Stimulated activated CD4-positive, alpha-beta T cell treated with anti-CD3 and anti-CD28 coated beads, Interleukin-12 subunit alpha, Interleukin-12 subunit beta, amount 100 ng/mL, for 48 hours (primary cell): ENCODE measurements at places on chromosomes 12 and 14.

DNA sequence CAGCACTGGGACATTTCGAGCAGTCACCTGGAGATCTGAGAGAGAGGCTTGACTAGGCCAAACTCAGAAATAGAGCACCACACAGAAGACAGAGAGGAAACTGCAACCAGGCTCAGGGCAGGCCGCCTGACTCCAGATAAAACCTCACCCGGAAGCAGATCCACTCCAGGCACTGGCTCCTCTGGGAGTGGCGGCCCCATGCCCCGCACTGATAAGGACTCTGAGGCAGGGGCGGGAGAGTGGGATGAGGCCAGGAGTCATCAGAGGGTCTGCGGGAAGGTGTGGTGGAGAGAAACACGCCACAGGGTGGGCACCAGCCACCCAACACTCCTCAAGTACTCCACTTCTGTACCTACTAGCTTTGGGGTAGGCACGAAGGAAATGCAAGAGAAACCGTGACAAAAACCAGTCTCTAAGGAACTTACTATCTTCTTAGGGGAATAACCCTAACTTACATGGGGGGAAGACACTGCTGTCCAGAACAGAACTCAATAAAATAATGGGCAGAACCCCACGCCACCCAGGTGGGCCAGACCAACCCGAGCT is 71.3 kb downstream of the CHGA start:
- no peak for DNase-seq

DNA sequence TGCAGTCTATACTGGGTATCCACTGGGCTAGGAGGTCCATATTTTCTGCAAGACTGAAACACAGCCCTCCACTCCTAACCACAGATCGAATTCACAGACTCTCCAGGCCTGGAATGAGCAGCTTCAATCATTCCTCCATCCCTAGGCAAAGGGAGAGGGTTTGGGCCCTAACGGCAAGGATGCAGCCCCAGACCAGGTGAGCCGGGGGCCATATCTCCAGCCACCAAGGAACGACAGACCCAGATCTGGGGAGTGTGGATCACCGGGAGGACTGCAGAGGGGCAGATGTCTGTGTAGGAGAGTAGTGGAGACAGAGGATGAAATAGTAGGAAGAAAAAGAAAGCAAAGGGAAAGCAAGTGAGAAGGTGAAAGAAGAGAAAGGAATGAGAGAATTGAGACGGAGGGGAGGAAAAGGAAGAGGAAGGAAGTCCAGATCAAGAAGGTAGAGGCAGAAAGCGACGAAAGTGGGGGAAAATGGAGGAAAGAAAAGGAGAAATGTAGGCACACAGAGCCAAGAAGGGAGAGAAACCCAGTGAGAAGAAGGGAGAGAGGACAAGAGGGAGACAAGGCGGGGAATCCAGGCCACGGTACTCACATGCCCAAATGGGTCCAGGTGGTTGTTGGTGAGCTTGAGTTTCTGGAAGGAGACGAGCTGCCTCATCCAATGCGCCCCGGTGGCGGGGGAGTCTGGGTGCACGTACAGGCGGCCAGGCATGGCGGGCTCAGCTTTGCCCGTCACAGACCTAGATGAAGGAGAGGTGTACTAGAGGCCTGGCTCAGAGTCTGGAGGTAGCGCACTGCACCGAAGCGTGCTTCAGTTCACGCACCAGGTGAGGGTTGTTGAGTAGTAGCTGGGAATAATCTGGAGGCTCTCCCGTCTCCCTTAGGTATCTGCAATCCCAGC is 7.7 kb downstream of the TBX5 start:
- DNase-seq, result no peak

DNA sequence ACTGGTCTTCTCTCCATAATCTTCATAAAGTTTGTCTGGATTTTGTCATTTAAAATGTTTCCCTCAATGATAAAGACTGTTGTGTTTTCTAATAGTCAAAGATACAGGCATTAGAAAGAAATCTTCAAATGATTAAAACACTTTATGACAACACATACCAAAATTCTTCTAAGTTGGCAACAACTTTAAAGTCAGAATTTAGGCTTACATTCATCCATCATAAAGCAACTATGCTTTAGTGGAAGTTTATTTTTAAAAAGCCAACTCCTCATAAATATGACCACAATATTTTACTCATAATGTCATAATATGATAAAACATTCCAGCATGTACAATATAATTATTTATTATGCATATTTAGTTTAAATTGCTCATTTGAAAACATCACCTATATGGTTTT is 17.2 kb upstream of the CCER1 start:
- DNase-seq, result no peak

DNA sequence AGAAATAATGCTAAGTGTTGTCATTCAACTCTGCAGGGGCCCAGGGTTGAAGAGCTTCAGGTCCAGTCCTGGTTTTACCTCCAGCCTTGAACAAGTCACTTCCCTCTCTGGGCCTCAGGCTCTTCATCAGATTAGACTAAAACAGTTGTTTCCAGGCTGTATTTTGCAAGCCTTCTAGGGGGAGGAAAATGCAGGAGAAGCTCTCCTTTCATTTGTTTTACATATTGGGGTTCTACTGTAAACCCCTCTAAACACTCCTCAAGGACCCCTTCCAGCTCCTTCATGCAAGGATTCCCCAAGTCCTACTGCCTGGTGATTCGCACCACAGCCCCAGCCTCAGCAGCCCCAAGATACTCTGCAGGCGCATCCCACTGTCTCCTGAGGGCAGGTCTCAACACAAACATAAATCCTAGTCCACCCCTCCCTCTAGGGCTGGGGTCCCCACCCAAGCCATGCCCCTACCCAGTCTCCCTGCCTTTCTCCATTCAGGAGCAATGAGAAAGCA is 2.7 kb downstream of the SDR9C7 start:
- DNase-seq, result peak; percentile 8

- no peak for DNase-seq
Measured at GRCh38 chr14:77040741-77041653, 12.5 kb upstream of the IRF2BPL start.

- no peak for DNase-seq
Measured at GRCh38 chr14:60227291-60227690, 21.7 kb upstream of the PPM1A start.
